ENCODE measurements at places on chromosomes 3 and 15. TPM values are rescaled to one million over a fixed set of nuclear protein-coding genes. Genes with fewer than 3 reads are reported as not detected.

GRCh38 chr15:28961391-28961790, 75.6 kb downstream of the APBA2 start:
- DNase-seq: no peak
- no peak overlapping the region for H3K27ac ChIP-seq
- H3K36me3 ChIP-seq: peaks cover 4% of the 10 kb centered on the region
- H3K4me1 ChIP-seq: no peaks in the 10 kb centered on the region

DNA sequence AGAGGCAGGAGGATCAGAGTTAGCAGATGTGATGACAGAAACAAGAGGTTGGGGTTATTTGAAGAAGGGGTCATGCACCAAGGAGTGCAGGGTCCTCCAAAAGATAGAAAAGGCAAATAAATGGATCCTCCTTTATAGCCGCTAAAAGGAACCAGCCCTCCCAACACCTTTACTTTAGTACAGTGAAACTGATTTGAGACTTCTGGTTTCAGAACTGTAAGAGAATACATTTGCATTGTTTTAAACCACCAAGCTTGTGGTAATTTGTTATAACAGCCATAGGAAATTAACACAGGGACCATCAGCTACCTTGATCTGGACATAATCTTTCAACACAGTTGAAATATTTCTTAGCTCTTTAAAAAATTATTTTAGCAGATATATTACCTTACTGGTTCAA, 166.6 kb downstream of the TIGIT start:
- no peak overlapping the region for H3K4me3 ChIP-seq
- H3K27ac ChIP-seq: no peak overlapping the region
- H3K4me1 ChIP-seq: no peaks in the 10 kb centered on the region
- H3K36me3 ChIP-seq: no peaks in the 10 kb centered on the region
- no peaks in the 10 kb centered on the region for H3K27me3 ChIP-seq

The CFAP91 gene
- total RNA-seq: 2.1 TPM

GRCh38 chr15:78255421-78256043, 8.8 kb upstream of the DNAJA4 start:
- H3K27me3 ChIP-seq: no peaks in the 10 kb centered on the region
- DNase-seq: no peak

DNA sequence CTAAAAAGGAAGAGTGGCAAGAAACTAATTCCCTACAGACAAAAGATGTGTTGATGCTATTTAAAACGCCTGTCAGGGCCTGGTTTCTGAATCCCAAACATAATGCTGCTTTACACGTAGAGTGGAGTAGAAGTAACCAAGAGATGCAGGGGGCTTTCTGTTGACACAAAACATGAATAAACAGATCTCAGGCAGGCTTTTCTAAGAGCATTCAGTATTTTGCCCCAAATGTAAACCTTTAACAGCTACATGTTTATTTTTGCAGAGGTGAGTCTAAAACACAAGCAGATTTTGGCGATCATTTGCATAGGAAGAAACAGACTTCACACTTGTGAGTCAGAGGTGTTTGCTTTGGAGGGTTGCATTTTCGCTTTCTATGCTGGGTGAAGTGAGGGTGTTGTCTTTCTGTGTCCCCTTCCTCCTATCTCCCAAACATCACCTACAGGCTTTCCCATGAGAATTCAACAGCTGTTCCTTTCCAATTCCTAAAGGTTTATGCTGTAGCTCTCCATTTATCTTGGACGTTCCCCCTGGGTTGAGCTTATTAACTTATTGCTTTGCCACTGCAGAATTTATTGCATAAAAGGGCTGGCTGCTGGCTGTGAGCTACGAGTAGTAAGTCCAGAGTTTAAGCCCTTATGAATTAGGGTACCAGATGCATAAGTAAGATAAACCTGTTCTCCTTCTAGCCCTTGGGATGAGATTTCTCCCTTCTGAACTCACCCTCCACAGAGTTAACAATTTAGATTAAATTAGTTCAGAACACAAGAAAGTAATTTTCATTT, 156.7 kb downstream of the DIPK2A start:
- DNase-seq: no peak
- peak overlapping the region; percentile 23 for H3K4me3 ChIP-seq
- H3K27ac ChIP-seq: peak overlapping the region; percentile 54
- no peaks in the 10 kb centered on the region for H3K36me3 ChIP-seq
- no peaks in the 10 kb centered on the region for H3K27me3 ChIP-seq
- peaks cover 16% of the 10 kb centered on the region for H3K4me1 ChIP-seq

- no peaks in the 10 kb centered on the region for H3K4me1 ChIP-seq
- H3K27me3 ChIP-seq: peaks cover 12% of the 10 kb centered on the region
- H3K27ac ChIP-seq: no peak overlapping the region
These were observed 179.5 kb upstream of the EIF1B start for GRCh38 chr3:40129981-40130380.

The TLR9 gene
- 0.22 TPM for total RNA-seq

The LTF gene
- not detected for total RNA-seq

The TM4SF1 gene
- 39.4 TPM for total RNA-seq

- peaks cover 23% of the 10 kb centered on the region for H3K27me3 ChIP-seq
- H3K36me3 ChIP-seq: no peaks in the 10 kb centered on the region
- no peak overlapping the region for H3K27ac ChIP-seq
These were observed 3.9 kb upstream of the MASP1 start for GRCh38 chr3:187295316-187296034.

All from type B pancreatic cell (in vitro differentiated cells).